Right cardiac atrium (tissue), 5 donors: ENCODE measurements at places on chromosomes 4 and X. TPM values are rescaled to one million over a fixed set of nuclear protein-coding genes. Genes with fewer than 3 reads are reported as not detected.

DNA sequence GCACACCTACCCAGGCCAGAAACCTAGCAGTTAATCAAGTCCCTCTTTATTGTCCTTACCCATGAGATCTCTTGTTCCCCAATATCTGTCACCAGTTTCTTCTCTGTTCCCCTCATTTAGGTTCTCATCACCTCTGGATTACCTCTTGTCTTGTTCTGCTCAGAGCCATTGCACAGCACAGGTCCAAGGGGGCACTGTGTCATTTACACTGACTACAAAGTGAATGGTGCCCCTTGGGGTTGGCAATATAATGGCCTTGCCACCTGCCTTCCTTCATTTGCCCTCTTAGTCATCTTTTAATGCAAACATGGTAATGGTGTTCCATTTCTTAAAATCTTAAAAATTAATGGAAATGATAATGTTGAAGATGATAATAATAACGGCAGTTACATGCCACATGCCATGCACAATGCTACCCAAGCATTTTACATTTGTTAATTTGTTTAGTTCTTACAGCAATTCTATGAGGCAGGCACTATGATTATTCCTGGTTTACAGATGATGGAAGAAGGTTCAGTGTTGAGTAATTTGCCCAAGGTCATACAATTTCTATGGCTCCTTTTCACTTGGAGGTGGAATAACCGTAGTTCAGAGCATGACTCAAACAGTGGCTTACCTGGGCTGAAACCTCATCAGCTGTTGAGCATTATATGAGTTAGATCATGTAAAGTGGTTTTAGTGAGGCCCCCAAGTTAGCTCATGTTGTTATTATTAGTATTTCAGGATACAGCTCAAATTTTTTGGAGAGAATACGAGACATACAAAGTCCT is 117.9 kb downstream of the RASL11B start:
- no peak for DNase-seq

GRCh38 chr4:46329118-46329976 is 60.6 kb downstream of the GABRA2 start:
- DNase-seq: no peak

The TNMD gene
- total RNA-seq: not detected

The SCRG1 gene
- total RNA-seq: 2.1 TPM
